Kidney (tissue), 22 donors: ENCODE measurements at places on chromosomes 6 and 20. TPM values are rescaled to one million over a fixed set of nuclear protein-coding genes. Genes with fewer than 3 reads are reported as not detected.

GRCh38 chr6:39387785-39388184, 65.3 kb upstream of the KCNK16 start:
- DNase-seq = no peak

- no peak for DNase-seq
These were observed 80.6 kb downstream of the OTOR start for GRCh38 chr20:16828666-16829305.

GRCh38 chr6:104400844-104401243, 458.9 kb downstream of the HACE1 start:
- no peak for DNase-seq

- no peak for DNase-seq
These were observed 317.9 kb upstream of the HTR1E start for GRCh38 chr6:86619428-86619827.

DNA sequence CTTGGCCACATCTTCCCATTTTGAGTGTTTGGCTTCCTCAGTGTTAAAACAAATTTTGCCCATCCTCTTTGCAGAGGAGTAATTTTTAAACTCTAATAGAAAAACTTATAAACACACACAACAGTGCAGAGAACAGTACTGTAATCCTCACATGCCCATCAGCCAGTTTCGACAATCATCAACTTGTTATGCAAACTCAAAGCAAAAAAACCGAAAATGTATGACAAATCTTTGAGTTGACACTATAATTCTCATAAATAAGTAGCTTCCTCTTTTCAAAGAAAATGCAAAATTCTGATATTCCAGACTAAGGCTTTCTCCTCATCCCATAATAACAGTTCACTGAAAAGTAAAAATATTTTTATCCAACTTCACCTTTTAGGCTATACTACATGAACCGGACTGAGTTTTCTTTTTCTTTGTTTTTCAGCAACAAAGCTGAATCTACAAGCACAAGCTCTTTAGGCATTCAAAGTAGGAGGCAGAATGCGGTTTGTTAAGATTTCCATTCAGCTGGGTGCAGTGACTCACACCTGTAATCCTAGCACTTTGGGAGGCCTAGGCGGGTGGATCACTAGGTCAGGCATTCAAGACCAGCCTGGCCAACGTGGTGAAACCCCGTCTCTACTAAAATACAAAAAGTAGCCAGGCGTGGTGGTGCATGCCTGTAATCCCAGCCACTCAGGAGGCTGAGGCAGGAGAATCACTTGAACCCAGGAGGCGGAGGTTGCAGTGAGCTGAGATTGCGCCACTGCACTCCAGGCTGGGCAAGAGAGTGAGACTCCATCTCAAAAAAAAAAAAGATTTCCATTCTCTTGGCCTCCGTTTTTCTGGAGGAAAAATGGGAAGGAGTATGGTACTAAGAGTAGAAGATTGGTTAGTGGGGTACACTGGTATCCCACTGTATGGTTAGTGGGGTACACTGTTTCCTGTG, 74.8 kb downstream of the GCNT2 start:
- DNase-seq = no peak

The DCDC2 gene
- total RNA-seq = 110 TPM
